Smooth muscle cell of the umbilical artery (primary cell): ENCODE measurements at places on chromosomes 13 and 19. TPM values are rescaled to one million over a fixed set of nuclear protein-coding genes. Genes with fewer than 3 reads are reported as not detected.

The CAPN12 gene
- 0.30 and 0.46 TPM in 2 replicates for total RNA-seq

The KRTDAP gene
- not detected in 2 replicates for total RNA-seq

The SERP2 gene
- total RNA-seq = 1.4 and 2.4 TPM in 2 replicates

The FXYD7 gene
- total RNA-seq = not detected in 2 replicates

The CNMD gene
- total RNA-seq = not detected in 2 replicates
